ENCODE measurements at places on chromosomes 3 and 15.

- DNase-seq, result no peak
Measured at GRCh38 chr15:36499412-36500389, 79.7 kb upstream of the CDIN1 start.

GRCh38 chr3:30142946-30143345 lies 463.5 kb upstream of the TGFBR2 start:
- no peak for DNase-seq

DNA sequence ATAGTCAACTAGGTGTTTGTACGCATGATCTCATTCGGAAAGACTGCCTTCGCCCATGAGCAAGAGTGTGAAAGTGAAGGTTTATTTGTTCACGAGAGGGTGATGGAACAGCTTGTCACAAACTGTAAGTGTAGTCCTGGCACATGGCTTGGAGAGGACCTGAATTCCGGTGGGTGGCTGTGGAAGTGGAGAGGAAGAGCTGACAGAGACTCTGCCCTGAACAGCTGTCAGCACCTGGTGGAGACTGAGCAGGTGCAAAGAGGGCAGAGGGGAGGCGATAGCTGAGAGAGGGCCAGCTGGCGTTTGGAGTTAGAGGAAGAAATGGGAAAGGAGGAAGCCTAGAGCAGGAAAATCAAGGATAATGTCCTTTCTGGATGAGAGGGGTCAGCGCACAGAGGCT lies 155.7 kb downstream of the EEFSEC start:
- DNase-seq, result no peak

DNA sequence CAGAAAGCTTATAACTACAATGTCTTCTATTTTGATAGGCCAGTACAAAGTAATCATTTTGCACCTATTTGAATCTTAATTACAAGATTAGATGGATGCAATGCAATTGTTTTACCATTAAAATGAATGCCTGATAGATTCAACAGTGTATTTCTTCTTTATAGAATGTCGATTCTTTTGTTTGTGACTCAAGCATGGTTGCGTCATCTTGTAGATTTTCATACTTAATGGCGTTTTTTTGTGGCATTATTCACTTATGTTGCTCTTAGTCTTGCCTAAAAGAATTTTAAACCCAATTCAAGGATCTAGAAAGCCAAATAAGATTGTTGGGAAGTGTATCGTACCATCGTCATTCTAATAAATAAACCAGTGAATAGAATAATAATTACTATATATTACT lies 21.4 kb downstream of the ZBTB38 start:
- DNase-seq, result no peak

- no peak for DNase-seq
Measured at GRCh38 chr15:78536134-78536533, 4.1 kb upstream of the PSMA4 start.

- no peak for DNase-seq
Measured at GRCh38 chr15:101233651-101234280, 18.1 kb downstream of the CHSY1 start.

GRCh38 chr15:23877502-23878412 lies 190.7 kb upstream of the NDN start:
- DNase-seq, result no peak

DNA sequence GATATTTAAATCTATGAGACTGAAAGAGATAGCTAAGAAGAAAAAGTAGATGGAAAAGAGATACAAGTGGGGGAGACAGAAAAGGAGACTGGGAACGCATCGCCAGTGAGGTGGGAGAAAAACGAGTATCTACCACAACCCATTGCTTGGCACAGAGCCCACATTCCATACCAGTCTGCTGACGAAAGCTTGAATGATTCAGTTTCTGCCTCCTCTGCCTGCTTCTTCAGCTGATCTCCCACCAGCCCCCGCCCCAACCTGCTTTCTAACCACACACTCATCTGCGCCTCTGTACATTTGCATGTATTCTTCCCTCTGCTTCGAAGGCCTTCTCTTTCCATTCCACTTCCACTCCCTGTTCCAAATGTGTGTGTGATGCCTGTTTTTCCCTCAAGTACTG lies 188.1 kb downstream of the USP13 start:
- no peak for DNase-seq

GRCh38 chr3:78913711-78914110 lies 854.1 kb downstream of the ROBO1 start:
- peak; percentile 40 for DNase-seq

- no peak for DNase-seq
Measured at GRCh38 chr3:56119575-56120349, 348.5 kb downstream of the ERC2 start.

DNA sequence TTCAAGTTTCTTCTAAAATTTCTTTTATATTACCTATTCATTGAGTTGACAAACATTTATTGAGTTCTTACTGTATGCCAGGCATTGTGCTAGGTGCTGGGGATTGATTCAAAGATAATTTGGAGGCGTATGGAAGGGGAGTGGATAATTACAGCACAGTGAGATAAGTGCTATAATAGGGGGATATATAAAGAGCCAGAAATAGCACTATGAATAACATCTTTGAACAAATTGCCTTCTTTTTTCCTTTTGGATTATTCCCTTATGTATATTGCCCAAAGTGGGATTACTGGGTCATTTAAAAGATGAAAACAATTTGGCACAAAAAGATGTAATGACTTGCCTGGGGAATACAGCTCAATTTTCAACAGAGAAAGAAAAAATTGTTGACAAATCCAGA lies 64.6 kb downstream of the LPP start:
- no peak for DNase-seq

GRCh38 chr3:134054881-134055280 lies 25.2 kb upstream of the SLCO2A1 start:
- DNase-seq, result no peak

DNA sequence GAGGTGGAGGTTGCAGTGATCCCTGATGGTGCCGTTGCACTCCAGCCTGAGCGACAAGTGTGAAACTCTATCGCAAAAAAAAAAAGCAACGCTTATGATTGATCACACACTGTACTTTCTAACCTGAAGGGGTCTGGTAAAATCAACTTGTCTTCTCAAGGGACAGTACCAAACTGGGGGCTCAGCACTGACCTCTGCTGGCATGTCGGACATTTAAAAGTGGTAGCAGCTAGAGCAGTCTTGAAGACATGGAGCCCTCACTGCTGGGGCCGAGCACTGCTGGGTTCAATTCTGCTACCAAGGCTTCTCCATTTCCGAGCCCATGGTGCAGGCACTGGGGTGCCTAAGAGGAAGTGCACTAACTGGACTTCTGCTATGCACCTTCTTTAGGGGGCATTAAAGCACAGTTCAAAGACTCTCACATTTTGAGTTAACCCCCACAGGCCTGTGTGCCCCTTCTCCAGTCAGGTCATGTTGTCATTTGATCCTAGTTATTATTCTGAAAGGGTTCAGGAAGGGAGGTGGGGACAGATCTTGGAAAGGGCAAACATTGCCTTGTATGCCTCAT lies 26.4 kb upstream of the LAMP3 start:
- DNase-seq, result no peak

DNA sequence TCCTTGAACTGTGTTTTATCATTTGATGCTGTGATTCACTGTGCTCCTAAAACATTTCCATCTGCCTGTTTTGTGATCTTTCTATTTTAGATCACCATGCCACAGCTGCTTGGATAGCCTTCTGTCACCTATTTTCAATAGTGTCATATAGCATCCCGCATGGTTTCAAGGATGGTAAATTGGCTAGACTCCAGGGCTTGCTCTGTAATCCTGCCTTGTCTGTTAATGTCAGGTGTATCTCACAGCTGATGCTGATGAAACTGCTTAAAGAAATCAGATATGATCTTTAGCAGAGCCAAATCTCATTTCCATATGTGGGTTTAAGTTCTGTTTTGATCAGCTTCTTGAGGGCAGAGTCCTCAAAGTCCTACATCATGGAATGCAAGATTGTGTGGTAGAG lies 182.2 kb downstream of the UBE2E2 start:
- DNase-seq, result no peak

GRCh38 chr3:177136741-177137140 lies 60.5 kb downstream of the TBL1XR1 start:
- DNase-seq, result no peak

DNA sequence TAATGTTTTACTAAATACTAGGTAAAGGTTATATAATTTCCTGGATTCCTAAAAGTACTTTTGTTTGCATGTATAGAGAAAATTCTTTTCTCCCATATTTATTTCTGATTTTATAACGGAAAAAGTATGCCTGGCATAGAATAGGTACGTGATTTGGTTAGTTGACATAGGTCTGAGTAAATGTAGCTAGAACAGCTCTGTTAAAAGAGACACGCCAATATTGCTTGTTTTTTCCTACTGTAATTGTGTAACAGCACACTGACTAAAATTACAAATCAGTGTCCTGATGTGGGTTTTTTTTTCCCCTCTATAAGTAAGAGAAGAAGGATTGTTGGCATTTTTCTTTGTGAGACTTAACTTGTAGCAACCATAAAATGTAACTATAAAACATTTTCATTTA lies 26.7 kb downstream of the KLHL24 start:
- DNase-seq, result no peak

DNA sequence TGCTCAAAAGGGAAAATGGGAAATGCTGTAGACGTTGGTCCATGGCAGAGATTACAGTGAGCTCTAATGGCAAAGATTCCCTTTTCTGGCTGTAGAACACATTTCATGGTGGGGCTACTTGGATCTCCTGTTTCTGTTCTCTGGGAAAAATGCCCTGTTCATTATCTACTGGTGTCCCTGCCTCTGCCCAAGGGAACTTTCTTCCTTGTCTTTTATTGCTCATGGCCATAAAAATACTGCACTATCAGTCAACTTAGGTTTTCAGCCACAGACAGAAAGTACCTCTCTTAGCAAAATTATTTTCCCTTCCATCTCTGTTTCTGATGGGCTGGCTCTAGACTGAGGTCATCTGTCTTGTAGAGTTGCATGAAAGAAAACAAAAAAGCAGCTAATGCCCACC lies 98.9 kb downstream of the PDCD6IP start:
- DNase-seq, result no peak

- no peak for DNase-seq
Measured at GRCh38 chr3:126216416-126216815, 36.0 kb upstream of the ALDH1L1 start.

All from DMS 273 treated with DMSO at 0.1 percent for 48 hours (cell line).